ENCODE measurements at places on chromosomes 12 and 14.

GRCh38 chr14:29757711-29758233 lies 169.9 kb downstream of the PRKD1 start:
- DNase-seq: no peak

GRCh38 chr14:105527826-105528585 lies 1.6 kb downstream of the TMEM121 start:
- DNase-seq: peak; percentile 76

- no peak for DNase-seq
These were observed 8.2 kb upstream of the RPS6KA5 start for GRCh38 chr14:91068642-91069041.

DNA sequence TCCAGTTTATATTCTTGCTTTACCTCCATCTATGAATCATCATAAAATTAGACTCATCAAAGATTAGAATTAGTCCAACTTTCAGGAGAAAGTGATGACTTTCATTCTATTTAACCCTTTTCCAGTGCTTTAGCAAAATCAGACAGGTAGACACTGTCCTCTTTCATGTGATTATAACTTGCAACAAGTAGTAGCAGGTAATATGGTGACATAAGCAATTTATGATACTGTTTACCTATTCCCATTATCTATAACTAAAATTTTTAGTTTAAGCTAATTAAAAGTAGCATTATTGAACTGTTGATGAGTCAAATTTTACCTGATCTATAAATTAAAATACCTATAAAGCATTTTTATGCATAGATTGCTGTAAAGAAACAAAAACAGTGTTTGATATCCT lies 351.6 kb downstream of the SEC23A start:
- DNase-seq: no peak

- no peak for DNase-seq
These were observed 98.9 kb upstream of the PLEKHA5 start for GRCh38 chr12:19030603-19031002.

GRCh38 chr14:101849125-101849524 lies 87.6 kb downstream of the PPP2R5C start:
- no peak for DNase-seq

DNA sequence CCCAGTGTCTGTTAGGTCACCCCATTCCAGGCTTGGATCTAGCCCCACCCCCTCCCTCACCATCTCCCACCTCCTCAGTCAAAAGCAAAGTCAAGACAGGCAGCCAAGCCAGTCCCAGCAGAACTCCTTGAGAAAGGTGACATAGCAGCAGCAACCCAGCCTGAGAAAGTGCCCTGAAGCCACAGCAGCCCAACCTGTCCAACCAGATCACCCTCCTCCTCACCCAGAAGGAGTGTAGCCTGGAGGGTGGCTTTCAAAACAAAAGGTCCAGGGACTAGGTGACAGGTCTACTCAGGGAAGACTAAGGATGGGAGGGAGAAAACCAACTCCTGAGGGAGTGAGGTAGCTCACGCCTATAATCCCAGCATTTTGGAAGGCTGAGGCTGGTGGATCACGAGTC lies 5.2 kb downstream of the RAB15 start:
- no peak for DNase-seq

DNA sequence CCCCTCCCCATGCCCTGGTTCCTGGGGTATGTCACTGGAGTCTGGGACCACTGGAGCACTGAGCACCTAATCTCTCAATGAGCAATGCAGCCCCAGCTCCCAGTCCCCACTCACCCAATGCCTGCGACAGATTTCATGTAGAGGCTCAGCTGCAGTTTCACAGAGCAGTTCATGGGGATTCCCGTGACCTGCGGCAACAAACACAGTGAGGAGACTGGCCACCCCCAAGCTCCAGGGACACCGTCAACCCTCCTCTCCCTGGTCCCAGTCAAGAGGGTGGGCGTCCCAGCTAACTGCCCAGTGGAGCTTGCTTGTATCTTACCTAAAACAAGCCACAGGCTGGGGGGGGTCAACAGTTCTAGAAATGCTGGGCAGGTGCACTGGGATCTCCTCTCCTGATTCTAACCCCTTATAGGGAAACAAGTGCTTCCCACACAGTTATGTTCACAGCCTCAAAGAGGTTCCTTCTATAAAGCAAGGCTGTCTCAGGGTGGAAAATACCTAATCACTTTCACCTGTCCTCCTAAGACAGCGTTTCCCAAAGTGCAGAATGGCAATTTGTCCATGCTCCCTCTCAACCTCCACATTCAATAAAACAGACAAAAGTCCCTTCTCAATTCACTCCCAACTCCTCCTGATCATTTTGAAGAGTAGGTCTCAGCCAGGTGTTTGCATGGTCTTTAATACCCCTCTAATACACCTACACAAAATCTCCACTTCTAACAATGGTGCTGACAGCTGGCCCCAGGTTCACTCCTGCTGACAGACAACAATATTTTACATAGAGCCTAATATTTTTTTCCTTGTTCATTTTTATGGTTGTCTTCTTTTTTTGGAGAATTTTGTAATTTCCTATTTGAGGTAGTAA lies 68.3 kb downstream of the SCARB1 start:
- DNase-seq: no peak

- no peak for DNase-seq
These were observed 50.3 kb downstream of the SNAPC1 start for GRCh38 chr14:61812347-61813095.

DNA sequence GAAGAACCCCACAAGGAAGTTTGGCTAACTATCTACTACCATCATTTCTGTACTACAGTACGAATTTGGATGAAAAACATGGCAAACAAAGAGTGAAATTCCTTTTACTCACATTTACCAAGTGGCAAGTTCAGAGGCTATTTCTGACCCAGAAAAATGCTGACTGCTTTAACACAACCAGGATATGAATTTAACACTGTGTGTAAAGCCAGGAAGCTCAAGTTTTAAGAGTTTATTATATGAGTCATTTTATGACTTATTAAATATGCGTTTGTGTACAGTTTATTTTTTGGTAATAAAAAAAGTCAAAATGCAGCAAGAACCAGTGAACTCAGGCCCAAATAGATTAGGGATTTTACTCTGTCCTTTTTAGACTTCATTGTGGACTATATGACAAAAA lies 58.4 kb upstream of the STAC3 start:
- no peak for DNase-seq

GRCh38 chr12:107282628-107283027 lies 189.3 kb upstream of the CRY1 start:
- no peak for DNase-seq

DNA sequence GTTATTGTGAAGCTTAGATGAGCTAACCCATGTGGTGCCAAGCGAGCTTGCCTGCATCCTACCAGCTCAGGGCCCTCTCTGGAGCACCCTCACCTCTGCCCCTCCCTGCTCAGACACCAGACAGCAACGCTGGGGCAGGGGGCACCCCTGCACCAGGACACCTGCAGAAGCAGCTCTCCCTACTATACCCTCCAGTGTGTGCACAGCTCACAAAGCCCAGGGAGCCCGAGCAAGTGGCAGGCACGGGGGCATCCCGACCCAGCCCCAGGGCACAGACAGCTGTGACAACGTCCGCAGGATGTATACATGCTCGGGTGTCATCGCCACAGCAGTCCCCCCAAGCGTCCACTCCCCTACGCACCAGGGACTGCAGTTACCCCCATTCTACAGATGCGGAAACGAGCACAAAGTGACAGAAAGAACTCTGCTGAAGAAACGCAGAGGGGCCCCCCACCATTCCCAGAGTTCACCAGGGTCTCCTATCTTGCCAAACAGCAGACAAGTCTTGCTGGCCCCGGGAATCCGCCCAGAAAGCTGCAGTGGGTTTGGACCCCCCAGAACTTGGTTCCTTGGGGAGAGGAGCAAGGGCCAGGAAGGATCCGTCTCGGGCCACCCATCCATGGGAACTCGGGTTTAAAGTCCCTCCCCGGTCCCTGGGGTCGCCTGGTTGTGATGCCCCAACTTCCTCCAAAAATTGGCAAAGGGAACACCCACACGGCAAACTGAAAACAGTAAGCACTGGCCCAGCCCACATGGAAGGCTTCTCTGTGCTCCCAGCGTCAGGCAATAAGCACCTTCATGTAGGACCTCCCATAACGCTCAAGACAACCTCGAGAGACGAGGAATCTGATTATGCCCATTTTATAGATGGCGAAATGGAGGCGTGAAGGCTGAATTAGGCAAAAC lies 12.0 kb downstream of the NCOR2 start:
- no peak for DNase-seq

GRCh38 chr12:62258941-62259630 lies 1.1 kb upstream of the USP15 start:
- no peak for DNase-seq

- DNase-seq: no peak
These were observed 39.1 kb downstream of the MBIP start for GRCh38 chr14:36281309-36281708.

GRCh38 chr14:60537663-60538062 lies 28.7 kb downstream of the SIX6 start:
- DNase-seq: no peak

GRCh38 chr12:26723379-26724308 lies 109.3 kb downstream of the ITPR2 start:
- no peak for DNase-seq

- no peak for DNase-seq
These were observed 889 bp upstream of the IFT43 start for GRCh38 chr14:75984674-75985073.

GRCh38 chr14:36204461-36205073 lies 28.0 kb upstream of the PTCSC3 start:
- DNase-seq: no peak

- no peak for DNase-seq
These were observed 508.2 kb upstream of the ATP2B1 start for GRCh38 chr12:90216815-90217214.

DNA sequence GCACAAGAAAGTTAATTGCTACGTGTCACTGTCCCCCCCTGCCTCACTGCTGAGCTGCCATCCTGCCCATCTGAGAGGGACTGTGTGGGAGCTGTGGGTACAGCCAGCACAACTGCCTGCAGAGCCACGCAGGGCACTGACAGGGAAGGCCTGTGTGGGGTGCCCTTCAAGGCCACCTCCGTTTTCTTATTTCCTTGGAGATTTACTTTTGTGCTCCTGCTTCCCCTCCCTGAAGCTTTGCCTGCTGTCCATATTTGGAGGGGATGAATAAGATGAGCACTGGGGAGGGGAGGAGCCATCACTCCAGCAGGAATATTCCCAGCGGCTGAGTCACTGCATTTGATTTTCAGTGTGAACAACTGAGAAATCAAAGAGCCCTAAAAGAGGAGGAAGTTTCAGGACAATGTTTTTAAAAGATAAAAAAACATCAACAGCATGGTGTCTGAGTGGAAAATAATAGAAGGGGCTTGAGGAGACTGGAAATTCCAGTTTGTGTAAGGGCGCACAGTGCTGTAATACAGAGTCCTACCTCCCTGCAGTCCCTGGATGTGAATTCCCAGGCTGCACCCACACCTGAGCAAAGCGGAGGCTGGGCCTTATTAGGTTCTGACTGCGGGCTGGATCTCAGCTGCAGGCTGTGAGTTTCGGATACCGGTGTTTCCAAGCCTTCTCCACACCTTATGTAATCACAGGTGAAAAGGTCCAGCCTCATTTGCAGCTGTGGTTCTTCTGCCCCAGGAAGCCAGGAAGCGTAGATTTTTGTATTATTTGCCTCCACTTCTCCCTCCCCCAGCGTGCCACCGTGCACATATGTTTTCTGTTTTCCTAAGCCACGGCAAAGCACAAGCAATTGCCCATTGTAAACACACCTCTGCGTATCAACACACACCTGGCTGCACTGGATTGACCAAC lies 192.6 kb upstream of the BCL2L14 start:
- DNase-seq: no peak
